ENCODE measurements at places on chromosomes 16 and 17.

DNA sequence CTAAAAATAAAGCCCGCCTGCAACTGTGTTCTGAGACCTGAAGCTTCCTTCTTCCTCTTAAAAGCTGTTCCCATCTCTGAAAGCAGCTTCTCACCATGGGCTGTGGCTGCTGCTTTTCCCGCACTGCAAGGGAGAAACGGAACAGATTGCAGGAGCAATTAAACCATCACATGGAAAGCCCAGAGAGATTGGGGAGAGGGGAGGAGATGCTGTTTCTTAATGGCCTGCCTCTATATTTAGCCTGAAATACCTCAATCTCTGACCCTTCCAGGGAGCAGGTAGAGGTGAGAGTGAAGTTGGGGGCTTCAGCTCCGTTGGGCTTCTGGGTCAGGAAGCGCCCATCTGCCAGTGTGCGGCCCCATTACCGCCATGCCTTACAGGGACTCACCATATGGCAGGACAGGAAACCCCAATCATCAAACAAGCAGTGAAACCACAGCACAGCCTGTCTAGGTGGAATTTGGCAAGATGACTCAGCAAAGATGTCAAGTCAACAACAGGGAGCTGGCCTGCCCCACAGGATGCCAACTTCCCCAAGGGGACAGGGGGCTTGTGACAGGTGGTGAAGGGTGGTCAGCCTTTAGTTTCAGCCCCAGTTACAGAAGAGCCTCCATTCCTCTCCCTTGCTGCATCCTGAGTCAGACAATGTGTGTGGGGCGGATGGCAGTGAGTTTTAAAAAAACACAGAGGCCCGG lies 286.6 kb upstream of the CCL2 start:
- DNase-seq: no peak

GRCh38 chr16:58651965-58652348 lies 22.3 kb upstream of the CNOT1 start:
- no peak for DNase-seq

DNA sequence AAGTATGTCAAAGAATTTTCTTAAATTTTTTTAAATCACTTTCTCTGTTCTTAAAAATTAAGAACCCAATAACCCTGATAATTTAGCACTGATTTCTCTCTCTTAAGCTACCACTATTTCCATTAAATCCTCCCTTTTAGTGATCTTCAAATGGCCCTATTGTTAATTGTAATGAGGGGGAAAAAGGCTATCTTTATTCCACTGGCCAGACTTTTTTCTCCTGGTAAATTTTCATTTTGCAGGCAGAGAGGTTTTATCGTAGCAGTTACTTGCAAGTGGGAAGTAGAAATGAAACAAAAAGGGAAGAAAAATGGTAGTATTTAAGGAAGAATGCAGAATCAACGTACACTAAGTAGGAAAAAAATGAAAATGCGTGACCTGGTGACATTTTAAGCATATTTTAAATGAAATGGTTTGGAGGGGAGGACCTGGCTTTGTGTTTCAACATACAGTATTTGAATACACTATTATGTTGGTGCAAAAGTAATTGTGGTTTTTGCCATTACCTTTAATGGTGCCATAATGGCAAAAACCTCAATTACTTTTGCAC lies 224.9 kb downstream of the TANC2 start:
- DNase-seq: no peak

GRCh38 chr17:78294776-78295175 lies 63.3 kb downstream of the TMEM235 start:
- DNase-seq: no peak

GRCh38 chr16:6682142-6682811 lies 650.4 kb upstream of the RBFOX1 start:
- no peak for DNase-seq
